Esophagus squamous epithelium (tissue), 5 donors: ENCODE measurements at places on chromosomes 3 and 15.

DNA sequence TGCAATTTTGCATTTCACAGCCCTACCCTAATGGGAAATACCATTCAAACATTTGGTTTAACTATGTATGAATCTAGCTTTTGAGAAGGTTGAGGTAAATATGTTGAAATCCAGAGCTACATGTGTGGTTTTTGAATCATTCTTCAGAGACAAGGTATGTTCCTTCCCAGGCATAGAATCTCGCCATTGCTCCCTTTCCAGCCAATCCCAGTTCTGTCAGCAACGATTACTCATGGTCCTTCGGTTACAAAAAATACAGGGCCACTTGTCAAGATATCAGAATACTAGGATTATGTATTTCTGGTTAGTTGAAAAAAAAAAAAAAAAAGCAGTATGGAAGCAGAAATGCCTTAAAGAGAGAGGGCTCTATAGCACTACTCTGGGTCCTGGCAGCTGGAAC is 182.4 kb downstream of the RBMS3 start:
- no peak for DNase-seq

GRCh38 chr3:51961602-51962569 is 5.4 kb downstream of the PCBP4 start:
- DNase-seq = no peak

GRCh38 chr3:154614601-154615000 is 184.6 kb upstream of the GPR149 start:
- no peak for DNase-seq

- no peak for DNase-seq
These were observed 269.2 kb downstream of the THRB start for GRCh38 chr3:24225385-24225950.

DNA sequence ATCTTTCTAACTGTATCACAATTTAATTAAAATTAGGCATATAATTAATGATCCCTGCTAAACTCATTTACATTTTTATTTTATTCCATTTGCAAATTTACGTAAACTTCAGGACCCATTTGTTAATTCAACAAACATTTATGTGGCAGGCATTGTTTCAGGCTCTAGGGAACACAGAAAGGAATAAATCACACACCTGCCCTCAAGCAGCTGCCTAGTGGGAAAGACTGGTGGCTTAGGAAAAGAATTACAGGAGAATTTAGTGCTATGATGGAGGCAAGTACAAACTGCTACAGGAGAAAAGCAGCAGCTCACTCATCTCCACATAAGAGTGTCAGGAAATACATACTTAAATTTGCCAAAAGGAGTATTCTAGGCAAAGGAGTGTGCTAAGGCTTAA is 11.2 kb downstream of the CBLB start:
- DNase-seq = no peak

GRCh38 chr3:194279101-194279500 is 72.0 kb downstream of the CPN2 start:
- no peak for DNase-seq

GRCh38 chr3:193815246-193816027 is 222.4 kb downstream of the OPA1 start:
- no peak for DNase-seq

DNA sequence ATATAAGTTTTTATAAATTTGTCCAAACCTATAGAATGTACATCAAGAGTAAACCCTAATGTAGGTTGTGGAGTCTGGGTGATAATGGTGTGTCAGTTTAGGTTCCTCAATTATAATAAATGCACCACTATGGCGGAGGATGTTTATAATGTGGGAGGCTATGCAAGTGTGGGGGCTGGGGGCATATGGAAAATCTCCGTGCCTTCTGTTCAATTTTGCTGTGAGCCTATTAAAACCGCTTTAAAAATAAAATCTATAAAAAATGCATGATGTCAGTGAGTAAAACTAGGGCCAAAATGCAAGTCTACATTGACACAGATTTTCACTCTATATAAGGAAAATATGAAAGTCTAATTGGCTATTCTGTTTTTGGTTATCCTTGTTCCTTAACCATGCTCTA is 774.9 kb upstream of the ALCAM start:
- no peak for DNase-seq
